GM13977 (cell line): ENCODE measurements at places on chromosomes 3 and 15.
A peak's percentile ranks its signal among the peaks of the same experiment; 100 is the strongest.

DNA sequence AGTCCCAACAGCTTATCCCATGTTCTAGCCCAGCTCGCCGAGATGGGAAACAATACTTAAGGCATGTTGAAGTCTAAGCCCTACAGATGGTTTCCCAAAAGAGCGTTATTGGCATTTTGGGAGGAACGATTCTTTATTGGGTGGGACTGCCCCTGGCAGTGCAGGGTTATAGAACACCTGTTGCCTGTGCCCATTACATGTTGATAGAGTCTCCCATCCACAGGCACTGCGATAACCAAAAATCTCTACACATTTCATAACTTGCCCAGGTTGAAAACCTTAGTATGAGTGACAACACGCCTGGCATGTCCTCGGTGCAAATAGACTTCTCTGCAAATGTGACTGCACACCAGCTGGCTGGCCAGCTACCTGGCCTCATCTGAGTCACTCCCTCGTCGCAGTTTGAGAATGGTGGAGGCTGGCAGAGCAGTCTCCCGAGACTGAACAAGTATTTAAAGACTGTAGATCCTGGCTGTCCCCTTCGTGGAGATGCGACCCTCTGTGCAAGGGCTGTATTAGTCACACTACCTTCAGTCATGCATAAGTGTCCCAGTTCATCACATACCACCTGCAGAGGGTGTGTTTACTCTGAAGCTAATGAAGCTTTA lies 18.7 kb downstream of the ZNF80 start:
- no peak for DNase-seq

GRCh38 chr3:55567615-55568014 lies 80.5 kb upstream of the WNT5A start:
- no peak for DNase-seq

GRCh38 chr15:64665179-64665578 lies 110.2 kb downstream of the RBPMS2 start:
- DNase-seq: no peak

- DNase-seq: no peak
Observed at GRCh38 chr3:53590606-53591005, 96.2 kb downstream of the CACNA1D start.

- DNase-seq: no peak
Observed at GRCh38 chr3:123092243-123092642, 25.4 kb downstream of the PDIA5 start.

- peak; percentile 6 for DNase-seq
Observed at GRCh38 chr3:7144697-7145308, 283.9 kb downstream of the GRM7 start.

DNA sequence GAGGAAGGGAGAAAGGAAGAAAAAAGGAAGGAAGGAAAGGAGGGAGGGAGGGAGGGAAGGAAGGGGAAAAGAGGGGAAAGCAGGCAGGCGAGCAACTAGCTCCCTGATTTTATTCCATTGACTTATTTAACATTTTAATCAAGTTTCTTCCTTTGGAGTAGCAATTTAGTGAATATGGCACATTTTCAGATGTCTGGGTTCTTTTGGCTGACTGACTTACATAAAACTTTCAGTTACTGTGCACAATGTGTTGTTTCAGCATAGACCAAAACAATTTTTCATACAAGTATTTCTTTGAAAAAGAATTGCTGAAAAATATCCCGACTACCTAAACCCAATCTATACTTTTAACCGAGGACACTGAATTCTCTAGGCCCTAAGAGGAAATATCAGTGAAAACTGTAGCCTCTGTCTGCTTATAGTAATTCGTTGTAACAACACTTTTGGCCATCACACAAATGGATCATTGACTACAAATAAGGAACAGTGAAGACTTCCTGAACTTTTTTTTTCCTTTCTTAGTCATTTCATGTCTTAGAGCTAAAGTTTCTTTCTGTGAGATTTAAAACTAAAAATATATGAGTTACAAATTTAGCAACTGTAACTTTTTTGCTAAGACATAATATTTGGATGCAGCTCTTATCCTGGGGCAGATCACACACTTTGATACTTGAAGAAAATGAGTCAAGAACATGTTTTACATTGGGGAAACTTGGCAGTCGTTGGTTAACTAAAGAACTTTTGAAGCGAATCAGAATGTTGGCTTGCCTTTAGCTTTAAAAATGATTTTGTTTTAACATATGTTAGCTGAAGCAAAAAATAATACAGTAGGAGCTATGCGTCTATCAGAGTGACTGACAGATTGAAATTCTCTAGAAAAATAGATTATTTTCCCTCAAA lies 79.6 kb downstream of the SOX2 start:
- DNase-seq: no peak

DNA sequence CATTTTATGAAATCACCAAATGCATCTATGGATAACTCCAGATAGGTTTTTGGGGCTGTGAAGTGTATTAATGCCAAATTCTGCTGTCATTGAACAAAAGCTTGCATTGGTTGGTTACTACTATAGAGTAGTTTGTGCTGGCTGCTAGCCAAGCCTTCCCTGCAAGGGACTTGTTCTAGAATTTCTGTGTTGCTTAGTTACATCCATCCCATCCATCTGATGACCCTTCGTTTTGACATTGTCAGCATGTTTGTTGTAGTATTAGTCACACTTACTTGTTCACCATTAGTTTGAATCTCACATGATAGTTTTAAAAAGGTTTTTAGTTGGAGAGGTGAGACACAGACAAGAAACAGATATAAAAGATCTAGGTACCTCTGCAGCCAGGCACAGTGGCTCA lies 7.0 kb upstream of the NIPA2 start:
- DNase-seq: no peak

- no peak for DNase-seq
Observed at GRCh38 chr15:49225572-49226281, 55.7 kb downstream of the GALK2 start.

DNA sequence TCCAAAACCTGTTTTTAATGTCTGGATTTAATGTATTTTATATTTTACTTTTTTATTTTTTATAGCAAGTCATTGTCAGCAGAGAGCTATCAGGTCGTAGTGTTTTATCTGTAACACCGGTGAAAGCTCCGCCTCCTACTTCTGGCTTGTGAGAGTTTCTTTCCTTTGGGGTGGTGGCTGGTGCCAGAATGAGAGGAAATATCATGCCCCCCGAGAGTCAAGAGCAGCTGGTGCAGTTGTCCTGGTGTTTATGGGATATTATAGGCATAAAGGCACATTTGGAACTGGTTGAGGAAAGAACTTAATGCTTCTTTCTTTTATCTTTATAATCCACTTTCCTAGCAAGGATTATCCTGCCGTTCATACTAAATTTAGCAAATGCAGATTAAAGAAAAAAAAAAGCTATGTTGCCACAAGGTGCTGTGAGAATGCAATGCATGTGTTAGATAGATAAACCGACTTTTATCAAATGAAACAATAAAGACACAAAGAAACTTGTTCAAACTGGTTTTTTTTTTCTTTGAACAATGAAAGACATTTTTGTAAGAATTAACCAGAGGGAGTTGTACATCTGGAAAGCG lies 260.1 kb upstream of the PLSCR5 start:
- no peak for DNase-seq

- DNase-seq: no peak
Observed at GRCh38 chr3:46959161-46959511, 17.4 kb downstream of the CCDC12 start.

GRCh38 chr3:155442072-155442471 lies 148.6 kb upstream of the STRIT1 start:
- DNase-seq: no peak

DNA sequence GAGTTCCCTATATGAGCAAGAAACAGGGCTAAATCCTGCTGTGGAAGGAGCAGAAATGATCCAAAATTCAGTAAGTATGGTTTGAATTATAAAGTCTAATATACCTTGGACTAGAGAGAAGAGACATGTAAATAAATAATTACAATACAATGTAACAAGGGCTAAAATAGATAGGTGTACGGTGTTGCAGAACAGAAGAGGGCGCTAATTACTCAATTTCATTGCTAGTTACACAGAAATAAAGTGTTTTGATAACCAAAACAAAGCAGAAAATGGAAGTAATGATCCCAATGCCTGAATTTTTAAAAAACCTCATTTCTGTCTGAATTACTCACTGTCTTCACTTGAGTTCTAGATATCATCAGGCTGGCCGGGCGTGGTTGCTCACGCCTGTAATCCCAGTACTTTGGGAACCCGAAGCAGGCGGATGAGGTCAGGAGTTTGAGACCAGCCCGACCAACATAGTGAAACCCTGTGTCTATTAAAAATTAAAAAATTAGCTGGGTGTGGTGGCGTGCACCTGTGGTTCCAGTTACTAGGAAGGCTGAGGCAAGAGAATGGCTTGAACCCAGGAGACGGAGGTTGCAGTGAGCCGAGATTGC lies 8.3 kb upstream of the PLCH1 start:
- DNase-seq: no peak

- no peak for DNase-seq
Observed at GRCh38 chr3:194399166-194399565, at the start of gene GP5. Gene GP5, minus strand, starts transcription at chr3:194399266. Its CDS starts 984 bp downstream, at chr3:194398282.

- DNase-seq: no peak
Observed at GRCh38 chr3:100195375-100195774, 65.4 kb upstream of the TBC1D23 start.

GRCh38 chr3:153901152-153901551 lies 220.0 kb upstream of the ARHGEF26 start:
- DNase-seq: no peak

DNA sequence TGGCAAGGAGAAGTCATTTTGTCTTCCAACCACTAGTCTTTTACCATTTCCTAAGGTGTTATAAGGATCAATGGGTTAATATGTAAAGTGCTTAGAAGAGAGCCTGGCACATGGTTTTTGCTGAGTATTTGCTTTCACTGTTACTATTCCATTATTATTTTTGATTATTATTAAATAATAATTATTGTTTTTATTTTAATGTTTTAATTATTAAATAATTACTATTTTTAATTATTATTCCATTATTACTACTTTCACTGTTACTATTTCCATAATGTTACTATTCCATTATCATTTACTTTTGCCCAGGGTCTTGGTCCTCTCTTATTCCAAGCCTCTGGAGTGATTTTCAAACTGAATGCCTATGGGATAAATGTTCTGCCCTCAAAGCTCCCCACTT lies 48.5 kb downstream of the FSTL1 start:
- DNase-seq: no peak

- DNase-seq: no peak
Observed at GRCh38 chr3:30918761-30919160, 24.3 kb upstream of the GADL1 start.

DNA sequence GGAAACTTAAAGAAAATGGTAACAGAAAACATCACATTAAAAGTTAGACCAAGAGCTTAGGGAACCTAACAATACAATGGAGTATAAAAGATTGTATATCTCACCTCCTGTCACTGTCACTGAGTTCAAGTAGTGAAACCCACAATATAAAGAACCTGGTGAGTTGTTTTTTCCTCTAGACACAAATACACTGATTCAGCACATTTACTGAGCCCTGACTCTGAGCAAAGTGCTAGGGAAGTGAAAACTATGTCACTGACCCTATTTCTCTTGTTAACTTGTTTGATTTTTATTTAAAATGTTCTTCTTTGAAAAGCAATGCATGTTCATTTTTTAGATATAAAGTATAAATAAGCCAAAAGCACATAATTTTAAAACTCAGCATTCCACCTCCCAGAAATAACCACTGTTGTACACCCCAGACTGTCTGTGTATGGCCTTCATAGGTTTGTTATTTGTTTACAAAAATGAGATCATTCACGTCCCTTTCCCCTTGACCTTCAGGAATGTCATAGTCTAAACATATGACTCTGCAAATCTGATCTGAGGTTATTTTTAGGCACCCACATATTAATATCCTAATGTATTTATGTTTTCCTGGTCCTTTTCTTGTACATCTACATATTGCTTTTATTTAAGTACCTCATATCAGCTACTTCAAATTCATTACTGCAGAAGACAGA lies 69.2 kb upstream of the CSTA start:
- peak; percentile 45 for DNase-seq

GRCh38 chr3:73234354-73235014 lies 173.0 kb downstream of the EBLN2 start:
- DNase-seq: no peak

- DNase-seq: no peak
Observed at GRCh38 chr15:44790215-44790614, 53.9 kb downstream of the TRIM69 start.

DNA sequence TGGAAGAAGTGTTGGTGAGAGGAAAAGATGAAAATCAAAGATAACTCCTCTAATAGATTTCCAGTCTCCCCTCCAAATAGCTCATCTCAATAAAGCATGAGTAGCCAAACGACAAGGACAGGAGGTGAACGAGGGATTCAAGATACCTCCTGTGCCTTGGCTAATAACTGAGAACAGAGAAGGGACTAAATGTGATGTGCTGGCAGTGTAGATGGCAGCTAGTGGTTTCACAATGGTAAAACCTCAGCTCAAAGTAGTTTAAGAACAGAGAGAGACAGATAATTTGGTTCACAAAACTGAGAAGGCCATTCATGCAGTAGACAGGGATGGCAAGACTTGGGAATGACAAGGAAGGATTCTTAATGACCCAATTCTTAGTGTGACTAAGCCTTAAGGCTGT lies 292.6 kb downstream of the EFHB start:
- no peak for DNase-seq

DNA sequence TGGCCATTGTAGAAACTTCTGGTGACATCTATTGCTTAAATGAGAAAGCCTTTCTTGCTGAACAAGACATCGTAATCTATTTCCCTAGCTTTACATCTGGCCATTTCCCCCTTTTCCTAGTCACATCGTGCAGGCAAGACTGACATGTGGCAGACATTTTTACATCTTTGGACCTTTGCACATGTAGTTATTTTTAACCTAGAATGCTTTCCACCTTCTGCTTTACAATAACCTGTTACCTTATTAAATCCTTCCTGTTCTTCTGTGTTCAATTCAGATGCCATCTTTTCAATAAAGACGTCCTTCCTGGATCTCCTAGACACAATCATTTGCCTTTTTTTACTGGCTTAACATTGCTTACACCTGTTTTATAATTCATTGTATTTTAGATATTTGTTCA lies 343.3 kb downstream of the DIPK2A start:
- DNase-seq: no peak

- no peak for DNase-seq
Observed at GRCh38 chr15:44011238-44011854, 183.7 kb downstream of the FRMD5 start.

DNA sequence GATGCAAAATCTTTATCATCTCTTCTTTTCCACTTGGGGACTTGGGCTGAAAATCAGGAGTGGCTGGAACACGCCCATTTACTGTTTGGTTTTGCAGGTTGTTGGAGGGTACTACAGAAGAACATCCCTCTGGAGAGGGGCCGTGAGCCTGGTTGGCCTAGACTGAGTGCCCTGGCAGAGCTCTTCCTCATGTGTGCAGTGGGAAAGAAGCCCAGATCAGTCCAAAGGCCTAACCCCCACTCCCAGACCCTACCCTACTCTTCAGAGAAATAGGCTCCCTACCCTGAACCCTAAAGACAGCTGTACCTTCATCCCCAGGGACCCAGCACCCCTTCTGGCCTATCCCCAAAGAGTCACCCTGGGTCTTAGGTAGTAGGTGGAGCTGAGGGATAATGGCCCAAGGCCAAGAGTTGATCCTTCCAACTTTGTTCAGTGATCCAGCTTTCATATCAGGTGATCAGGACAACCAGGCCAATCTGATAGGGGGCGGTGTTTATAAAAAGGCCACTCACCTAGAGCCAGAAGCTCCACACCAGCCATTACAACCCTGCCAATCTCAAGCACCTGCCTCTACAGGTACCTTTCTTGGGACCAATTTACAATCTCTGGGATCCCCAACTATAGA lies at the start of gene CYP1A2:
Gene CYP1A2 (plus strand): TSS at position 524 of the 625 bp plus-strand sequence. CDS start 894 bp downstream, outside the sequence.
- DNase-seq: no peak
